RPMI7951 (cell line): ENCODE measurements at places on chromosomes 7 and 10. TPM values are rescaled to one million over a fixed set of nuclear protein-coding genes. Genes with fewer than 3 reads are reported as not detected.

- no peak for DNase-seq
Measured at GRCh38 chr7:70920876-70921275, 211.1 kb upstream of the GALNT17 start.

- no peak for DNase-seq
Measured at GRCh38 chr10:131090761-131091661, 220.5 kb downstream of the TCERG1L start.

Gene IDI2
- not detected in 2 replicates for total RNA-seq

Gene LBX1
- not detected in 2 replicates for total RNA-seq

Gene HGF
- total RNA-seq = under 0.01 and 0.39 TPM in 2 replicates
